ENCODE measurements at places on chromosomes 7 and 10.

DNA sequence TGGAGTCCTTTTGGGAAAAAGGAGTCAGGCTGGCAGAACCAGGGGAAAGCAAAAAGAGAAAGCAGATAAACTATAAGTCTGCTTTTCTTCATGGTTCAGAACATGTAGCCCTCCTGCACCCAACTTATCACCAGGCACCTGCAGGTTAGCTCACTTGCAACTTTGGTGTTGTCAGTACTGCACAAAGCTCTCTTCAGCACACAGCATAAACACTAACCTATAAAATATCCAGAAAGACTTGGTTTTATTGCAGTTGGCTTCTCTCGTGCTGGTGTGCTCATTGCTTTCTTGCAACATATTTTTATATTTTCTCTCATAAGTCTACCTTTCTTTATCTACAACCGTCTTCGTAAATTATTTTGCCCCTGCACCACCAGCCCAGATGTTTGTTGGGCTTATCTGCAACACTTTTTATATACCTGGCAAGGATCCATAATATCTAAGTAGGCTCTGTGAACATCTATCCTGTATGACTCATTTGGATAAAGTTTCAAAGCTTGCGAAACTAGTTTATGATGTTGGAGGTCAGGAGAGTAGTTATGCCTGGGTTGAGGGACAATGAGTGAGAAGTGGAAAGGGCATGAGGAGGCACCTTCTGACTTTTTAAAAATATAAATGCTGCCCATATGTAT lies 164.6 kb downstream of the ANKRD30A start:
- no peak for DNase-seq

DNA sequence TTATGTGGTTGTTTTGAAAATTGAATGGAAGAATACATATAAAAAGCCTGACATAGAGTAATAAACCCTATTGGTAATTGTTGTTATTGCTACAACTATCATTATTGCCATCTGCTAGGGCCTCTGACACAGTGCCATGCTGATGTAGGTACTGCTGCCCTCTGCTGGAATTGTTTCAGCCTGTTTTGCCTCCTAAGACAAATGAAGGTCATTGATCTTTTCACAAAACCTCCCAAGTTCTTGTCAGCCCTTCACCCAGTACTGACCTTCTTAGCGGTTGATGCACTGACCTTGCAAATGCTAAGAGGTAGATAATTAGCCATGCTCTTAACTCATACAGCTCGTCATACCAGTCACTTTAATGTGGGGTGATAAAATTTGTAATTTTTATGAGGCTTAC lies 975.2 kb downstream of the SORCS1 start:
- no peak for DNase-seq

DNA sequence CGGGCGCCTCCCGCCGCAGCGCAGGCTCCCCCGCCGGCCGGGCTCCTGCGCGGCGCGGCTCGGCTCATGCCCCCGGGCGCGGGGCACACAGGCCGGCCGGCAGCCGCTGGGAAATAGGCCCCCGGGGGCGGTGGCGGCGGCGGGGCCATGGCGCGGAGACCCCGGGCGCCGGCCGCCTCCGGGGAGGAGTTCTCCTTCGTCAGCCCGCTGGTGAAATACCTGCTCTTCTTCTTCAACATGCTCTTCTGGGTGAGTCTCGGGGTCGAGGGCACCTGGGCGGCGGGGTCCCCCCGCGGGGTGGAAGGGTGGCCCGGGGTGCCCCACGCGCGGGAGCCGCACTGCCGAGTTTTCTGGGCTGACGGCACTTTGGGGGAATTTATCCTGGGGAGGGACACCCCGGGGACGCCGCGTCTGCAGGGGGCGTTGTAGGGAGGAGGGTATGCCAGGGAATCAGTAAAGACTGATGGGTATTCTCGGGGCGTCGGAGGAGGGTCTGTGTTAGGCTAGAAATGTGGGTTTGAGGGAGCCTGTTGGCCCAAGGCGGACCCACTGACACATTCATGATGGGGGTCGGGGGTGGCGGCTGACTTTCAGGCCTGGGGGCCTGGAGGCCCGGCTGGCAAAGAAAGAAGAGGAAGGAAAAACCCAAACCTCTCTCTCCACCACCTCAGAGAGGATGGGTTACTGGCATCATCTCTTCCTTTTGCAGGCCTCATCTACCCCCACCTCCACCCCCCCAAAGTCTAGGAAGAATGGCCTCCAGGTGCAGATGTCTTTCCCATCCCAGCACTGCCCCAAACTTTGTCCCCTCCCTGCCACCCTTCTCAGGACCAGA lies 544 bp downstream of the TSPAN33 start:
- DNase-seq = no peak

DNA sequence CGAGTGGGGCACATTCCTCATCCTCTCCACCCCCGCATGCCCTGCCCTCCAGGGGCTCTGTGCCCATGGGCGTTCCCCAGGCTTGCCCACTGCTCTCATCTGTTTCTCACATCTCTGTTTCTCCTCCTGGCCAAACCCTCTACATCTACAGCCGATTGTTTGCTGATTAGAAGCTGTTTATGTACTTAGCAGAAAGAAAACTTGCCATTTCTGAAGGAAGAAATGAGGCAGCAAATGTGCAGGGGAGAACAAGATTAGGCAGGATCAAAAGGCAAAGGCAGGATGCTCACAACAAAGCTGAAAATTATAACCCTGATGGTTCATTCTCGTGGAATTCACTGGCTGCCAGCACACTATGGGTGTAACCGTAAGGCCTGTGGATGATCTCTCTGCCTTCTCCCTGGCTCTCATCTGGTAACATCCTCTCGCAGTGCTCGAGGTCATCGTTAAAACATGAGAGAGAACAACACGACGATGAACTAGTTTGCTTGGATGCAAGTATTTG lies 111.6 kb upstream of the KLF14 start:
- no peak for DNase-seq

DNA sequence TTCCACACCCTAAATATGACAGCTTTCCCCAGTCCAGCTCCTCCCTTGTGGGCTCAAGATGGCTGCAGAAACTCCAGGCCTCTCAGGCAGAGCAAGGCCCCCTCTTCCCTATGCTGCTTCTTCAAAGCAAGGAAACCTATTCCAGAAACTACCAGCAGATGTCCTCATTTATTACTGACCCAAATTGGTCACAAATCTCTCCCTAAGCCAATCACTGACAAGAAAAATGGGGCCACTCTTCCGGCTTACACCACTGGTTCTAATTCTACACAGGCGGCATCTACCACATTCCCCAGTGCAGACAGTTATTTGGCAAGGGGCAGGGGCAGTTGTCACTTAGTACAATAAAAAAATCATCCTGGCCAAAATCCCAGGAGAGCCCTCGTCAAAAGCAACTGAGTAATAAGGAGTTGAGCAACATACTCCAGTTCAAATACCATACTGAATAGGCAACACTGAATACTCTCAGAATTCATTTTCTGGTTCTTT lies 150.4 kb downstream of the SFMBT2 start:
- DNase-seq = no peak

DNA sequence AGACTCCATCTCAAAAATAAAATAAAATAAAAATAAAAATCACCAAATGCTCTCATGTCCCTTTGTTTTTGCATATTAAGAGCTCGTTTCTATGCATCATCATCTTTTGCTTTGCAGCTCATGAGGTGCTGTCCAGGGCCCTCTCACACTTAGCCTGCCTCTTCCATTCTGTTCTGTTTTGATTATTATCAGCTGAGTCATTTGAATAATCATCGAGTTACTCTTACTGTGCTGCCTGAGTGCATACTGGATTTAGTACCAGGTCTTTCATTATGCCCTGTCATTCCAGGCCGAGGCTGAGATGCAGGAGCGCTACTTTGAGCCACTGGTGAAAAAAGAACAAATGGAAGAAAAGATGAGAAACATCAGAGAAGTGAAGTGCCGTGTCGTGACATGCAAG lies 33.0 kb downstream of the UCMA start:
- DNase-seq = no peak

DNA sequence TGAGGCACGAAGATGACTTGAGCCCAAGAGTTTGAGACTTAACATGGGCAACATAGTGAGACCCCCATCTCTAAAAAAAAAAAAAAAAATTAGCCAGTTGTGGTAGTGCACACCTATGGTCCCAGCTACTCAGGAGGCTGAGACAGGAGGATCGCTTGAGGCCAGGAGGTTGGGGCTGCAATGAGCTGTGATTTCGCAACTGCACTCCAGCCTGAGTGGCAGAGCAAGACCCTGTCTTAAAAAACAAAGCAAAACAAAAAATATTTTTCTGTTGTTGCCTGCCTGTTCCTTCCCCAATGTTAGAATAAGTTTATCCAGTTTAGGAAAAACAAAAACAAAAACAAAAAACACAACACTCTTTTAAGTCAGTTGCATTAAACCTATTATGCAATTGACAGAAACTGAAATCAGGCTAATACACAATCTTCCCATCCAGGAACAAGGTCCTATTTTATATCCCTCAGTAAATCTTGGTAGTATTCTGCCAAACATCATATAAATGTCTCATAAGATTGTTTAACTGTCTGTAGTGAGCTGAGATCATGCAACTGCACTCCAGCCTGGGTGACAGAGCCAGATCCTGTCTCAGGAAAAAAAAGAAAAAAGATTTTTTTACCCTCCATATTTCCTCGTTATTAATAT lies 4.9 kb downstream of the PILRA start:
- no peak for DNase-seq

Data from stimulated activated CD8-positive, alpha-beta memory T cell treated with anti-CD3 and anti-CD28 coated beads, Interleukin-15, amount 100 ng/mL, for 4 hours (primary cell).